ENCODE measurements at places on chromosomes 6 and 20.
A peak's percentile ranks its signal among the peaks of the same experiment; 100 is the strongest.

DNA sequence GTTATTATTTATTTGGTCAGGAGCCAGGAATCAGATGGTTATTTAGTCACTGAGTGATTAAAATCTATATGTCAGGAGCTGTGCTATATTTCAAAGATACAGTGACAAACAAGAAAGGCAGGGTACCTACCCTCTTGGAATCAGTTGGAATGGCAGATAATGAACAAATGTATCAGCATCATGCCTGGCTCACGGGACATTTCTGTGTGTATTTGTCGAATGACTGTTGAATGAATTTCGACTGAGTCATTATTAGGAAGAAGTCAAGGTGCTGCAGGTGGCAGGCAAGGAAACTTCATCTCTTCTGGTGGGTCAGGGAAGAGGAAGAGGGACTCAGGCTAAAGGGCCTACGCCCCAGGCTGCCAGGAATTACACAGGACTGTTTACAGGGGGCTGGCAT lies 13.6 kb downstream of the PKIG start:
- peaks cover 8% of the 10 kb centered on the region for H3K36me3 ChIP-seq
- no peak overlapping the region for H3K4me3 ChIP-seq
- no peaks in the 10 kb centered on the region for H3K27me3 ChIP-seq
- H3K27ac ChIP-seq = peak overlapping the region; percentile 95
- DNase-seq = no peak

DNA sequence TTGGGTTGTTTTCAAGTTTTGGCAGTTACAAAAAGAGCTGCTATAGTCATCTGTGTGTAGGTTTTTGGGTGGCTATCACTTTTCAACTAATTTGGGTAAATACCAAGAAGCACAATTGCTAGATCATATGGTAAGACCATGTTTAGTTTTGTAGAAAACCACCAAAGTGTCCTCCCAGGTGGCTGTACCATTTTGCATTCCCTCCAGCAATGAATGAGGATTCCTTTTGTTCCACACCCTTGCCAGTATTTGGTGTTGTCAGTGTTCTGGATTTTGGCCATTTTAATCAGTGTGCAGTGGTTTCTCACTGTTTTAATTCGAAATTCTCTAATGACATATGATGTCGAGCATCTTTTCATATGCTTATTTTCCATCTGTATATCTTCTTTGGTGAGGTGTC lies 457.5 kb upstream of the ARID1B start:
- H3K36me3 ChIP-seq = no peaks in the 10 kb centered on the region
- no peaks in the 10 kb centered on the region for H3K27me3 ChIP-seq

GRCh38 chr6:13517116-13517515 lies 29.7 kb upstream of the GFOD1 start:
- no peak overlapping the region for H3K27ac ChIP-seq
- no peak overlapping the region for H3K4me3 ChIP-seq
- H3K36me3 ChIP-seq = no peaks in the 10 kb centered on the region
- no peaks in the 10 kb centered on the region for H3K4me1 ChIP-seq
- no peaks in the 10 kb centered on the region for H3K27me3 ChIP-seq

DNA sequence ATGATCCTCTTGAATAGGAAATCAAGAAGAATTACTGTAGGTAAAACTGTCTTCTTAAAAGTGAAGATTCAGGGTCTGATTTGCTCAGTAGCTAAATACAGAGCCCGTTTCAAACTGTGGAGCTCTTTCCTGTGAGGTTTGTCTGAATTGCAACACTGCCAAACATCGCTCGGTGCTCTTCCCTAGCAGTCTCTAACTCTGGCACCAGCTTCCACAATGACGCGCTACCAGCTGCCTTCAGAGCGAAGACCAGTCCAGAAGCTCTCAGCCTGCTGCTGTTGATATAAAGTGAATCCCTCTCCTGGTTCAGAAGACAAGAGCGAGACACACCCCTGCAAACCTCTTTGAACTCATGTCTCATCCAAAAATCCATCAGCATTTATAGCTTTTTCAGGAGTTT lies 447.0 kb downstream of the LMBRD1 start:
- H3K27me3 ChIP-seq = no peaks in the 10 kb centered on the region
- DNase-seq = no peak
- H3K36me3 ChIP-seq = no peaks in the 10 kb centered on the region
- H3K4me1 ChIP-seq = no peaks in the 10 kb centered on the region

DNA sequence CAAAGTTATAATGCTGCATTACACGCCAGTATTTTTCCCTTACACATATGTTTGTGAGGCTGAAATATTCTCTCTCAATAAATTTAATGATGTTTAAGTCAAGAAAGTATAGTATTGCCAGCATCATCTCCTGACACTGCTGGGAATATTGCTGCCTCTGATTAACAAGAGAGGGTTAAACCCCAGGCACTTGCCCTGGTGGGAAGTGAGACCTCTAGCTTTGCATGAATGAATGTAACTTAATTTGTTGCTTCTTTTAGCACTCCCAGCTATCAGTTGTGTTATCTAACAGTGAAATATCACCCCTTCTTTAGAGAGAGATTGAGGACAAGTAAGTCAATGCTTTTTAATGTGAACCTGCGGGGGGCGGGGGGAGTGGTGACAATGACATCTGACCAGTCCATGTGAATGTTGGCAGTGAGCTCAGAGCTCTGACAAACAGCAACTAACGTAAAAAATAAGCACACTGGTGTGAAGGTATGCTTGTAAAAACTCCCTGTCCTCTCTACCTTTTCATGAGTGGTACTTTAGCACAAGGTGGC lies 9.8 kb downstream of the FOXA2 start:
- H3K4me3 ChIP-seq = no peak overlapping the region
- peaks cover 41% of the 10 kb centered on the region for H3K27me3 ChIP-seq
- no peak for DNase-seq
- H3K36me3 ChIP-seq = no peaks in the 10 kb centered on the region
- H3K4me1 ChIP-seq = peaks cover 16% of the 10 kb centered on the region
- H3K27ac ChIP-seq = no peak overlapping the region

DNA sequence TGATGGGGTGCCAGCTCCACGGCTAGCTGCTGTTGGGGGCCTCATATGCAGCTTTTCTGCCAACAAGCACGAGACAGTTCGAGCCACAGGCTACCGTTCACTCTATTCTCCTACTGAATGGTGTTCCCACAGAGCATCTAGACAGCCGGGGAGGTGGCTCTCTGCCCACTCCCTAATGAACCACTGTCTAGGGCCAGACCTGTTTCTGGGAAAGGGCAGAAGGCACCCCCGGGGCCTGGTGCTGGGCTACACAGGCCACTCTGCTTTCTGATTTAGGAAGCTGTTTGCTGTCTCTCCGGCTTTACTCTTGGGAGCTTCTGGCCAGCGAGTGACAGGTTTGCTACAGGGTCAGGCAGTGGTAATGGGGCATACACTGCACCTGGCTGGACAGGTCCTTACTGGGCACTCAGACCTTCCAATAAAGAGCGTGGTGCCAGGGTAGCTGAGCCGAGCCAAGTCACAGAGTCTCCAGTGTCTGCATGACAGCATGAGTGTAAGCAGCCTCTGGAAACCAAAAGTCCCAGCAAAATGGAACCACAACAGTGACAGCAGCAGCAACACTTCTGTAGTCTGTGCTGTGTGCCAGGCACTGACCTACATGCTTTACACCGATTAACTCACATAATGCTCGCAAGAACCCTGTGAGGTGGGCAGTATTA lies 8.4 kb downstream of the CCDC167 start:
- H3K36me3 ChIP-seq = no peaks in the 10 kb centered on the region
- peak; percentile 48 for DNase-seq
- H3K4me3 ChIP-seq = no peak overlapping the region

DNA sequence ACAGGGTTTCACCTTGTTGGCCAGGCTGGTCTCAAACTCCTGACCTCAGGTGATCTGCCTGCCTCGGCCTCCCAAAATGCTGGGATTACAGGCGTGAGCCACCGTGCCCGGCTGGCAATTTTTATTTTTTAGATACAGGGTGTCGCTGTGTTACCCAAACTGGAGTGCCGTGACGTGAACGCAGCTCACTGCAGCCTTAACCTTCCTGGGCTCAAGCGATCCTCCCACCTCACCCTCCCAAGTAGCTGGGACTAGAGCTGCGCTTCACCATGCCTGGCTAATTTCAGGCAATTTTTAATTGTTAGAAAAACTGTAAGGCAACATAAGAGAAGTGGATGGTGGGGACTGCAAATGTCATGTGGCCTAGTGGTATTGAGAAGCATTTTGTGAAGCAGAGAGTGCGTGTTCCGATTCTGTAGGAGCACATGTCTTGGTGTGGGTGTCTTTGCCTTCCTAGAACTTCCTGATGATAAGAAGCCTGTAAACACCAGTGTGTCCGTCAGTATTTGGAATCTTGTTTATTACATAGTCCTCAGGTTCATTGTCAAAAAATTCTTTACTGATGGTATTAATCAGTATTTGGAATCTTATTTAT lies 18.0 kb downstream of the JARID2 start:
- no peak for DNase-seq
- no peaks in the 10 kb centered on the region for H3K36me3 ChIP-seq
- no peaks in the 10 kb centered on the region for H3K27me3 ChIP-seq
- no peak overlapping the region for H3K27ac ChIP-seq

DNA sequence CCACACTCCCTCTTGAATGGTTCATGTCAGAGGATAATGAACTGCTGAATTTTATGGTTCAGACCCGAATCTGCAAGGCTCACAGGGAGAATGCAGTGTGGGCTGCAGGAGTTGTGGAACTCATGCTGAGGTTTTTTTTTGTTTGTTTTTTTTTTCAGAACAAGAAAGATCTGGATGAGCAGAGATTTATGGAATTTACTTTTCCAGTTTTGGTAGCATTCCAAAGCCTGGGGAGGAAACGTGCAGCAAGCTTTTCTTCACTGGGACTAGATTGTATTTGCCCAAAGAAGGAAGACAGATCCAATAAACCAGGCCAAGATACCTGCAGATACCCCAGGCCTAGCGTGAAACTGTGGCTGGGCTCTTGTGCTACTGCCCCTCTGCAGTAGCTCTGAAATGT lies 223.9 kb upstream of the TAB2 start:
- no peak overlapping the region for H3K4me3 ChIP-seq
- H3K4me1 ChIP-seq = peaks cover 21% of the 10 kb centered on the region
- DNase-seq = no peak
- no peak overlapping the region for H3K27ac ChIP-seq
- no peaks in the 10 kb centered on the region for H3K36me3 ChIP-seq

GRCh38 chr20:58028123-58028522 lies 200.3 kb downstream of the ANKRD60 start:
- H3K4me1 ChIP-seq = no peaks in the 10 kb centered on the region
- H3K27ac ChIP-seq = no peak overlapping the region
- no peaks in the 10 kb centered on the region for H3K27me3 ChIP-seq
- no peaks in the 10 kb centered on the region for H3K36me3 ChIP-seq

DNA sequence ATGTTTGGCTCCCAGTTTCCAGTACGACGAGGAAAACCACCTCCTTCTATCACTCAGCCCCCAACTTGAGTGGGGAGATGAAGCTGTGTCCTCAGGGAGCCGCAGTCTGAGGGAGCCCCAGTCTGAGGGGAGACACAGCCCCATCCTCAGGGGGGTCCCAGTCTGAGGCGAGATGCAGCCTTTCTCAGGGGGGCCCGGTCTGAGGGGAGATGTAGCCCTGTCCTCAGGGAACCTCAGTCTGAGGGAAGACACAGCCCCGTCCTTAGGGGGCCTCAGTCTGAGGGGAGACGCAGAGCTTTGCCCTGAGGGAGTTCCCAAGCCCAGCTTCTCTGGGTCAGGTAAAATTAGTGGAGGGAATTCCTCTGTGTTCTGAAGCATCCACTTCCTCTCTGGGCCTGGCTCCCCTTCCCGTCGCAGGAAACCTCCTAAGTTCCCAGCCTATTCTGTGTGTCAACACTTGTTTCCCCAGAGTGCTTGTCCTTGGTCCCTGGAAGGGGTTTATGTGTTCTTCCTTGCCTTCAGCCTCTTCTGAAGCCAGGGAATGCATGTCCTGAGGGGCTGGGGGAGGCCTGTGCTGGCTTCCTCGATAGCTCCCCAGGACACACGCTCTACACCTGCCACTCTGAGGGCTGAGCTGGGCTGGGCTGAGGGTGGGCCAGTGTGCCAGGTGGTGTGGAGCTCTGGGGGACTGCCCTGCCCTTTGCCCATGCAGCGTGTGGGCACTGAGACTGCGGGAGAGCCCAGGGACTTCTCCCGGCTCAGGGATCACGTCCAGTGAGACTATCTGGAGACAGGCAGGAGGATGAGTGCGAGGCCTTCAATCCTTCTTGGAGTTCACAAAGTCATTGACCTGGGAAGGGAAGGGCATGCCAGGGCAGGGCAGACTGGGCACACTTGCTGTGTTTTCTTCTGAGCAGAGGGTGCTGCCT lies 55.4 kb downstream of the VEGFA start:
- DNase-seq = no peak
- H3K4me1 ChIP-seq = no peaks in the 10 kb centered on the region
- H3K27me3 ChIP-seq = no peaks in the 10 kb centered on the region
- no peak overlapping the region for H3K4me3 ChIP-seq
- no peak overlapping the region for H3K27ac ChIP-seq
- H3K36me3 ChIP-seq = no peaks in the 10 kb centered on the region

- peaks cover 5% of the 10 kb centered on the region for H3K4me1 ChIP-seq
- no peak overlapping the region for H3K4me3 ChIP-seq
- H3K27me3 ChIP-seq = no peaks in the 10 kb centered on the region
- no peaks in the 10 kb centered on the region for H3K36me3 ChIP-seq
Observed at GRCh38 chr6:20441921-20442320, 40.2 kb downstream of the E2F3 start.

Data from sigmoid colon (tissue), 7 donors.